ENCODE measurements at places on chromosomes 3 and 15.
A peak's percentile ranks its signal among the peaks of the same experiment; 100 is the strongest.

GRCh38 chr3:134650431-134651346 lies at the start of gene KY:
Gene KY (minus strand): TSS chr3:134651022. CDS start chr3:134650960, 62 bp downstream.
- peak; percentile 18 for DNase-seq

DNA sequence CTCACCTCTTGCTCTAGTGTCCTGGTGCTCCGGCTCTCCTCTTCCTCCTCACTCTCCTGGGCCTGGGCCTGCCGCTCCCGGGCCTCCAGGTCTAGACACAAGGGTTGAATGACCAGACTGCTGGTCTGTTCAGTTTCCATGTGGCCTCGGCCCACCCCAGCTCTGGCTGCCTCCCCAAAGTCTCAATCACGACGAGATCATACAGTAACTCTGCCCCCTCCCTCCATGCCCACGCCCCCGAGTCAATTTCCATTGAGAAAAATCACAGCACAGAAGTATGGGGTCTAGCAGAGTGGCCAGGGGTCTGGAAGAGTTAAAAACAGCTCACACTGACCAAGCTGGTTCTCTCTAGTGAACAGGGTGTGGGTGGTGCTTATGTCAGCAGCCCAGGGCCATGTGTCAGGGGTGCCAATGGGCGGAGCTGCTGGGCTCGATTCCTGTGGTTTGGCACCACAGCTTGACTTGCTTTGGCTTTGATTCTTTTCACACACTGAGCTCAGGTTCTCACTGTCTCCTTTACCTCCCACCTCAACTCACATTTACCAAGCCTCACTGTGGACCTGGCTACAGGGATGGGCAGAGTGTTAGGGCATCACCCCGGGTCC lies 6.9 kb downstream of the C15orf62 start:
- peak; percentile 75 for DNase-seq

GRCh38 chr3:24541935-24542334 lies 47.3 kb upstream of the THRB start:
- no peak for DNase-seq

DNA sequence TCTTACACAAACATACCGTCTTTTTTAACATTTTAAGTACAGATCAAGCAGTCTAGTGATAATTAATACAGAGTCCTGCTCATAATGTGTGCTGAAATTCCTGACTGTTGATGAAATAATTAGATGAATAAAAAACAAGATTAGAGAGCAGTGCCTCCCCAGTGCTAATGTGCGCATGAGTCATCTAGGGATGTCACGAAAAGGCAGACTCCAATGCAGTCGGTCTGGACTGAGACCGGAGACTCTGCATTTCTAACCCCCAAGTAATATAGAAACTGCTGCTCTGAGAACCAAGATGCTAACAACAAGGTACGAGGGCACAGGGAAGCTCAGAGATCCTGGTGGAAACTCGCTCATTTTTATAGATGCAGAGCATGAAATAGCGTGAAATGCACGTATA lies 61.4 kb downstream of the COL8A1 start:
- no peak for DNase-seq

DNA sequence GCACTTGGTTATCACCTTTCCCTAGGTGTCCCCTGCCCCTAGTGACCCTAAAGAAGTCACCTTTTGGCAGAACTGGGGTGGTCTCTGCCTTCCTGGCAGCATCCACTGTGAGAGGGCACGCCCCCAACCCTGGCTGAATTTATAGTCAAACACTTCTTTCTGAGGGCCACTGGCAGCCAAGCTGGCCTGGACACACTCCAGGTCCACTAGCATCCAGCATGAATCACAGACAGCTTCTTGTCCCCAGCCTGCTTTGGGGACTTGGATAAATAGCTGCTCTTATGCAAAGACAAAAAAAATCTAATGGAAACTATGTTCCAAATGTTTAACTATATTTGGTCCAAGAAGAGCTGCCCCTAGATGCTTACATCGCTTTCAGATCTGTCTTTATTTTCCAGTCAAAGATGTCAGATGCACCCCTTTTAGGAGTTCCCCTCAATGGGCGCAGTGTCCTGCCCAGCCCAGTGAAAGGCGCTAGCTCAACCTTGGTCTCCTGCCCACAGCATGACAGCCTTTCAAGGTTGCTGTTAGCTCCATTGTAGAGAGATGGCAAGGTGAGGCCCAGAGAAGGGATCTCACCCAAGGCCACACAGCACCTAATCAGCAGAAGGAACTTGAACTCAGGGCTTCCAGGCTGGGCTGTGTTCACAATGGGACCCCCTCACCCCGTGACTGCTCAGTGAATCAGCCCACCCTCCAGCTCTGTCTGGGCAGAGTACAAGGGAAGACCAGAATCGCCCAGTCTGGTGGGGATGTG lies 7.0 kb downstream of the RASL12 start:
- DNase-seq, result no peak

GRCh38 chr15:76163457-76164295 lies 103.9 kb downstream of the TMEM266 start:
- no peak for DNase-seq
